Activated CD8-positive, alpha-beta T cell treated with anti-CD3 and anti-CD28 coated beads for 36 hours (primary cell): ENCODE measurements at places on chromosomes 7 and 10. TPM values are rescaled to one million over a fixed set of nuclear protein-coding genes. Genes with fewer than 3 reads are reported as not detected.
A peak's percentile ranks its signal among the peaks of the same experiment; 100 is the strongest.

GRCh38 chr7:87506246-87507180 lies 31.0 kb upstream of the ABCB4 start:
- peaks cover 2% of the 10 kb centered on the region for H3K36me3 ChIP-seq
- no peak for DNase-seq
- peaks cover 2% of the 10 kb centered on the region for H3K4me1 ChIP-seq
- H3K27me3 ChIP-seq, result no peaks in the 10 kb centered on the region

GRCh38 chr10:112383325-112383724 lies 9.4 kb downstream of the ACSL5 start:
- no peak overlapping the region for H3K4me3 ChIP-seq
- DNase-seq, result peak; percentile 58
- H3K4me1 ChIP-seq, result peaks cover 74% of the 10 kb centered on the region
- H3K27me3 ChIP-seq, result no peaks in the 10 kb centered on the region
- peaks cover 44% of the 10 kb centered on the region for H3K36me3 ChIP-seq
- H3K27ac ChIP-seq, result no peak overlapping the region

GRCh38 chr7:24755541-24756407 lies 1.5 kb downstream of the GSDME start:
- H3K27me3 ChIP-seq, result peaks cover 40% of the 10 kb centered on the region
- no peaks in the 10 kb centered on the region for H3K36me3 ChIP-seq
- H3K4me3 ChIP-seq, result peak overlapping the region; percentile 77
- DNase-seq, result peak; percentile 26
- H3K27ac ChIP-seq, result peak overlapping the region; percentile 87

DNA sequence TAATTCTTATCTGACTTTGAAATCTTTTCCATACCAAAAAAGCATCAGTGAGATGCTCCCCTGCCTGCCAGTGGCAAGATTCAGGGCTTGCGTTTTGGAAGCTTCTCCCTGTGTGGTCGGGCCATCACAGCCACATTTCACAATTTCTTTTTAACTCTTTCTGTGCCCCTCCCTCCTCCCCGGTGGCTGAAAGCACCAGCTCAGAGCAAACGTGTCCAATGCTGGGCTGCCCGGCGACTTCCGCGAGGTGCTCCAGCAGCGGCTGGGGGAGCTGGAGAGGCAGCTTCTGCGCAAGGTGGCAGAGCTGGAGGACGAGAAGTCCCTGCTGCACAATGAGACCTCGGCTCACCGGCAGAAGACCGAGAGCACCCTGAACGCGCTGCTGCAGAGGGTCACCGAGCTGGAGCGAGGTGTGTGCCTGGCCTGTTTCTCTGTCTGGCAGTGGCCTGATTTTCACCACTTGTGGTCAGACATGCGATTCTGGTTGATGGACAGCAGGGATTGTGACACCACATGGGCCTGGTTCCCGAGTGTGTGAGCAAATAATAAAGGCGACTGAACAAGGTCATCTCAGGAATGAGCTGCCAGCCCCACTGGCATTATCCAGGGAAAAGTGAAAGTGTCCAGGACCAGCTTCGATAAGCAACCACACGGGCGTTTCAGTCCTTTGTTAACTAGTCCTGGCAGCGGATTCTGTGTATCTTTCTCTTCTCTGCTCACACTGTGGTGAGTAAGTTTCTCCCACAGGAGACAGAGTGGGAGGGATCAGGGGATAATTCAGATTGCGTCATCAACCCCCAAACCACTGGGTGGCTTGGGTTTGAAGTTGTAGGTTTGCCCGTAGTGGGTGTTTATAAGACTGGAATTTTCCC lies 2.6 kb downstream of the NPTX2 start:
- no peak for DNase-seq
- H3K27me3 ChIP-seq, result peaks cover 47% of the 10 kb centered on the region
- H3K4me1 ChIP-seq, result peaks cover 7% of the 10 kb centered on the region
- no peak overlapping the region for H3K27ac ChIP-seq
- no peak overlapping the region for H3K4me3 ChIP-seq
- H3K36me3 ChIP-seq, result no peaks in the 10 kb centered on the region

STOX1 gene
- total RNA-seq, result 0.22 TPM

OPALIN gene
- total RNA-seq, result not detected
